ENCODE measurements at places on chromosomes 3 and 15.

GRCh38 chr3:76044601-76045600 lies 259.6 kb upstream of the ZNF717 start:
- no peak for DNase-seq

GRCh38 chr3:25633919-25634318 lies 30.8 kb downstream of the TOP2B start:
- DNase-seq, result no peak

DNA sequence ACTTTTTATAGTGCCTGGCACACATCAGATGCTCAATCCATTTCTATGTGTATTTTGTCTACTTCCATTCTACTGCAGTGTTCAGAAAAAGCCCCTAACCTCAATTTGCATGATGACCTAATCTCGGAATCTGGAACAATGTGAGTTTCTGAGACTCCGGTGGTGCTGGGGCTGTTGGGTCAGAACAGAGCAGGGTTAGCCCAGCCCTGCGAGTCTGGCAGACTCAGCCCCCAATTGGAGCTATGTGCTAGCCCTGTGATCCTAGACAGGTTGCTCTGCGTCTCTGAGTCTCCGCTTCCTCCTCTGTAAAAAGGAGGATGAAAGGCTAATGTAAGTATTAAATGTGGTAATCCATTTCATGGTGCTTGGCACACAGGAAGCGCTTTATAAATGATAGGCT lies 95.0 kb upstream of the ICE2 start:
- DNase-seq, result no peak

- no peak for DNase-seq
Observed at GRCh38 chr15:99250494-99250856, 806 bp upstream of the LRRC28 start.

DNA sequence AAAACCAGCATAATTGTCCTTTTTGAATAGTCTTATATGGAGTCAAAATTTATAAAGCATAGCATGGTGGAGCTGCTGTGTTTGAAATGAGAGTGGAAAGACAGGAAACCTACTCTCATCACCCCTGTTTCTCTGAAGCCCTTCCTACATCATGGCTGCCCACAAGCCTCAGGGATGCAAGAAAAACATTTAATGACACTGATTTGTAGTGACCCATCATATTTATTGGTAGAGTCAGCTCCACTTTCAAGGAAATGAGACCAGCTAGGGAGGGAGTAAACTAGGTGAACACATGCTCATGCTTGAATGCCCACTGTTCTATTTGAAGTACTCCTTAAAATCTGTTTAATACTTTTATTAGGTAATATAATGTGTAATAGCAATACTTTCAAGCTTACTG lies 494.3 kb upstream of the KCNMB2 start:
- DNase-seq, result no peak

DNA sequence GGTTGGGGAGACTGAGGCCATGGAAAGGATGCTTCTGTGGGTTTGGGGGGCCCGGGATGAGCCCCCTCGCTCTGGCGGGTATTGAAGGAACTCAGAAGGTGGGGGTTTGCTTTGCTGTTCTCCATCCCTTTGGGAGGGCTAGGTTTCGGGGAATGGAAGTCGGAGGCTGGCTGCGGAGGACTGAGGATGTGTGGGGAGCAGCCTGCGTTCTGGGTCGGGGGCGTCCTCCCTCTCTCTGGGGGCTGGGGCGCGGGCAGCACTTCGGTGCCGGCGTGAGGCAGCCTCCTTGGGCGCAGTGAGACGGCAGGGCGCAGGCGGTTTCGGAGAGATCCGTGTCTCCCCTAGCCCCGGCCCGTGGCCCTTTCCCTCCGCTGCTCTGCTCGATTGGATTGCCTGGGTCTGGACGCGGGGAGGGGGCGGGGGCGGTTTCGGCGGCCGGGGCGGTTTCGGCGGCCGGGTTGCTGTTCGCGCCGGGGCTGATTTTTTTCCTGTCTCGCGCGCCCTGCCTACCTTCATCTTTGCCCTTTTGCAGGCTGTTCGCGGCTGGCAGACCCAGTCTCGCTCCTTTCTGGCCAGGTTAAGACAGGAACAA lies 1.4 kb downstream of the PTPRG start:
- DNase-seq, result no peak

- DNase-seq, result peak; percentile 6
Observed at GRCh38 chr3:103002425-103003176, 567.8 kb downstream of the ZPLD1 start.

DNA sequence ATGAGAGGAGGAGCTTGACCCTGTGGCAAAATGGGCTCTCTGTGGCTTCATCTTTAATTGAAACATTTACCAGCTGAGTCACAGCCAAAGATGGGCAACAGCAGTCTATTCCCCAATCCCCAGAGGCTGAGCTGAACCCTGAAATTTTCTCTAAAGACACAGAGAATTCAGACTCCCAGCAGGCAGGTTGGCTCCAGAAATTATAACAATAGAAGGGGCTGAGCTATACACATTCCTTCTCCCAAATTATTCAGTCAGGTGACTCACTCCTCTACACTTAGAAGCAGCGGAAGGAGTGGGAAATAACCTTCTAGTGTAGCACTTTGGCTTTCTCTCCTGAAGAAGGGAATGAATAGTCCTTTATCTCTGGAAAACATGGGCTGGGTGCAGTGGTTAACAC lies 264.3 kb upstream of the ARHGEF26 start:
- no peak for DNase-seq

DNA sequence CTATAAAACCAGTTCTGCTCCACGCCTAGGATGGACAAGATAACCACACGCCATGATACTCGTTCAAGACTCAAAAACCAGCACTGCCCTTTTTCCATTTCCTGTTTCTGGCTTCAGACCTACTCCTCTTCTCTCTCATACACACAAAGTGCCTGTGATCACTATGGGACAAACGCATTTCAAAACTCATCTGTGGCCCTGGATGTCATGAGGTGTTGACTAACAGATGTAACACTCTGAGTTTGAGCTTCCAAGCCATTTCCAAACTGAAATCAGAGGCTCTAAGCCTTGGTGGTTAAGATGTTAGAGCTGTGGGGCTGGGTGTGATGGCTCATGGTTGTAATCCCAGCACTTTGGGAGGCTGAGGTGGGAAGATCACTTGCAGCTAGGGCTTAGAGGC lies 55.7 kb upstream of the LMOD3 start:
- no peak for DNase-seq

DNA sequence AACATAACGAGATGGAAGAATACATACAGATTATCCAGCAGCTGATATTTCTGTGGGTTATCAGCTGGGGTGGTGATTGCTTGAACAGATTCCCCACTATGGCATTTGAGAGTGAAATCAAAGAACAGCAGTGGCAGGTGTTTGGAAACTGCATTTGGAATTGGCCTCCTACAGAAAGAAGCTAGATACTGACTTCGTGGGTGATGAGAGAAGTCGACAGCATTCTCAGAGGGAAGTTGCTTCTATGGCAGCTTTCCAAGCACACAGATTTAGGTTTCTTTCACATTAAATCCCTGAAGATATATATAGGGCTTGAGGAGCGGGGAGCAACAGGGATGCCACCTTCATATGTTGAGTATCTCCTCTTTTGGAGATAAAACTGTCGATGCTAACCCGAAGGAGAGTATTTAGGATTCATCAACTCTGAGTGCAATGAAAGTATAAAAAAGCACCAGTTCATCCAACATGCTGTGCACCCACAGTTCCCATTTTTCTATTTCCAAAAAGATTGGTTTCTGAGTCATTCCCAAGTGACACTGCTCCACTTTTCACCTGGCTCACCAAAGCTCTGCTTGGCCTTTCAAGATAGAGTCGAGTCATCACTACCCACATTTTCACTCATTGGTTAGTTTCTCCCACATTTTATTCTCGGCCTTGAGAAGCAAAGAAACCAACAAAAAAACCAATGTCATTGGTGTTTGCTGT lies 579.8 kb upstream of the SUCLG2 start:
- no peak for DNase-seq

GRCh38 chr3:126109146-126109879 lies 25.4 kb upstream of the SLC41A3 start:
- DNase-seq, result no peak

DNA sequence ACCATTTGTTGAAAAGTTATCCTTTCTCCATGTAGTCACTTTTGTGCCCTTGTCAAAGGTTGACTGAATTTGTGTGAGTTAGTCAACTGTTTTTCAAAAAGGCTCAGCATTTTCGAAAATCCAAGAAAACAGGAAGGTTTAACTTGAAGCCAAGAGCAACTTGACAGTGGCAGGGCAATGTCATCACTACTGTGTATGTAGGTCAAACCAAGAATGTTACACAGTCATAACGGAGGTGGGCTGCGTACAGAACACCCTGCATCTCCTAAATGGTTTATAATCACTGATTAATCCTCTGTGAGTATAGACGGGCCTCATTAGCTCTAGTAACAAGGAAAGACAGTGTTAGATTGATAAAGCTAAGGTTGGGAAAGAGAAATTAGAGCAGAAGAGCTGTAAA lies 1064.9 kb downstream of the FHIT start:
- no peak for DNase-seq

GRCh38 chr3:192916371-192917027 lies 1.2 kb downstream of the MB21D2 start:
- DNase-seq, result no peak

- no peak for DNase-seq
Observed at GRCh38 chr3:339351-339750, 142.8 kb downstream of the CHL1 start.

GRCh38 chr15:89984421-89985010 lies 16.6 kb upstream of the ZNF710 start:
- DNase-seq, result no peak

DNA sequence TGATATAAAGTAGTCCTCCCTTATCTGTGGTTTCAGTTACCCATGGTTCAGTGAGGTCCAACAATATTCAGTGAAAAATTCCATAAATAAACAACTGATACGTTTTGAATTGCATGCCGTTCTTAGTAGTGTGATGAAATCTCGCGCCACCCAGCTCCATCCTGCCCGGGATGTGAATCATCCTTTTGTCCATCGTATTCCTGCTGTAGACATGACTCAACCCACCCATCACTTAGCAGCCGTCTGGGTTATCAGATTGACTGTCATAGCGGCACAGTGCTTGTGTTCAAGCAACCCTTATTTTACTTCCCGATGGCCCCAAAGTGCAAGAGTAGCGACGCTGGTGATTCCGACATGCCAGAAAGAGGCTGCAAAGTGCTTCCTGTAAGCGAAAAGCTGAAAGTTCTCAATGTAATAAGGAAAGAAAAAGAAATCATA lies 48.0 kb upstream of the MEX3B start:
- peak; percentile 85 for DNase-seq

DNA sequence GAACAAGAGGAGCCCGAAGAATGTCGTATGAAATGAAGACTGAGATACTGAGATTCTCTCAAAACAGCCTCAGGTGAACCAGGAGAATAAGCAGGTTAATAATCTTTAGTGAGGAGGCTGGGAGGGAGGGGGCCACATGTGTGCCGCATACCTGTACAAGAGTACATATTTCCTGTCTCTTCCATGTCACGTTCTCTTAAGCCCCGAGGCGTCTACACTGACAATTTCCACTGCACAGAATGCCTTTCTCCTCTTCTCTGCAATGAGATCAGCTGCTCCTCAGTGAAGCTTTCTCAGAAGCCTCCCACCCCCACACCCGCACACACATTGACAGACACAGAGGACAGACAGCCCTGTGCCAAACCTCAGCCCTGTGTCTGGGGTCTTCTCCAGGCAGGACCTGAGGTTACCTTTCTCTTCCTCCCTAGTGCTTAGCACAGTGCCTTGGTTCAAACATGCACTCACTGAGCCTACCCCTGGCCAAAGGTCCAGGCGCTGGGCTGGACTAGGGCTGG lies 55.4 kb downstream of the PDZRN3 start:
- DNase-seq, result no peak

- no peak for DNase-seq
Observed at GRCh38 chr15:66898656-66899386, 166.6 kb upstream of the SMAD3 start.

DNA sequence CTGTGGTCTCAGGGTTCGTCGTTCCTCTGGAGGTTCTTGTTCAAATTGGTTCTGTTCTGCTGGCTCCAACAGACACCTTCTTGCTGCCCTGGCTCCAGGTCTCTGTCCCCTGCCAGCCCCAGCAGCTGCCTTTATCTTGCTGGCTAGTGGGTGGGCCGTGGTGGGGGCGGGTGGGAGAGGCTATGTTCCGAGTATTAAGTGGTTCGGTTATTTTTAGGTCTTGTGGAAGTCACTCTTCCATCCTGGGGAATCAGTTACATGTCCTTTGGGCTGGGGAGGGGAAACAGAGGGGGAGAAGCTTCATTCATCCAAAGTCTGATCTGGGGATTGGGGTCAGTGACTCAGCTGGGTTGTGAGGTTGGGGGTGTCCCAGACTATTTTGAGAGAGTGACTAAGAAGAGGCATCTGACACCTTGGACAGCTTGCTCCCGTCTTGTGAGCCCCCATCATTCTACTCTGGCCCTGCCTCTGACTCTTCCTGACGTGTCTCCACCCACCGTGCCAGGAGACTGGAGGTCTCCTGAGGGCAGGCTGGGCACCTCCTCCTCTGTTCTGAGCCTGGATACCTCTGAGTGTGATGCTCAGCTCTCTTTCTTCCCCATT lies at the start of gene XIRP1:
Gene XIRP1, minus strand, starts transcription at position 106 of the 603 bp plus-strand sequence. CDS start 3,150 bp downstream, outside the sequence.
- DNase-seq, result no peak

DNA sequence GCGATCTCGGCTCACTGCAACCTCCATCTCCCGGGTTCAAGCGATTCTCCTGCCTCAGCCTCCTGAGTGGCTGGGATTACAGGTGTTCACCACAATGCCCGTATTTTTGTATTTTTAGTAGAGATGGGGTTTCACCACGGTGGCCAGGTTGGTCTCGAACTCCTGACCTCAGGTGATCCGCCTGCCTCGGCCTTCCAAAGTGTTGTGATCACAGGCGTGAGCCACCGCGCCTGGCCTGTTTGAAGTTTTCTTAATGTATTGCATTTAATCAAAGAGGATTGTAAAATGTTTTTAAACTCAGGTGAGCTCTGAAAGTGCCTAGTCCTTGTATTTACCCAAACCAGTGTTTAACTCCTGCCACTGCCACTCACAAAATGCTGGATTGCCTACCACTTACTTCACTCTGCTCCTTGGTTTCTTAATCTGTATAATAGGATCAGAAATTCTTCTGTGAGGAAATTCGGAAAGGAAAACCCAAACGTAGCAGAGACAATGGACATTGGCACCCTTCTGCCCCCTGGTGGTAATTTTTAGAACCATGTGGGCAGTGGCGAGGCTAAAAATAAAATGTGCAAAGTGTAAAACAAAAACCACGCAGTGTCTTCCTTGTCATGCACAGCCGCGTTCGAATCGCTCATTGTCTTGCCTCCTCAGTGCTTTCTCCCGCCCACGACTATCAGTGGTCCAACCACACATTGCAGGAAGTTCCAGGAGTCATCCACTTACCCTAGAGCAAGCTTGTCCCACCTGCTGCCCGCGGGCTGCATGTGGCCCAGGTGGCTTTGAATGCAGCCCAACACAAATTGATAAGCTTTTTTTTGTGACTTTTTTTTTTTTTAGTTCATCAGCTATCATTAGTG lies 27.3 kb downstream of the CEP19 start:
- no peak for DNase-seq

GRCh38 chr3:149489060-149489690 lies 14.7 kb downstream of the TM4SF4 start:
- DNase-seq, result no peak

DNA sequence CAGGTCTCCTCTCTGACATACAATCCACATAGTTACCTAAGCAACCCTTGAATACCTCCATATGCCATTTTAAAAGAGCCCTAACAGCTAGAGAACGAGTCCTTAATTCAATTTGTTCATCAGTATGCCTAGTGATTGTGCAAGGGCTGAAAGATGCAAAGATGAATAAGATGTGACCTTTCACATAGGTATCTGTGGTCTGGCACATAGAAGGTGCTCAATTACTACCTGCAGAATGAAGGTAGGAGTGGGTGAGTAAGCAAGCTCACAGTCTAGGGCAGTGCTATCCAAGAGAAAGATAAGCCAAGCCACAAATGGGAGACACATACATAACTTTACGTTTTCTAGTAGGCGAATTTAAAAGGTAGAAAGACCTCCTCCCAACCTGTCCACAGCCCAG lies 157.9 kb downstream of the OSBPL10 start:
- no peak for DNase-seq

- no peak for DNase-seq
Observed at GRCh38 chr3:52021489-52022268, 26.0 kb upstream of the RPL29 start.
